Epithelial cell of proximal tubule (primary cell): ENCODE measurements at places on chromosomes 5 and 9.

GRCh38 chr9:9614607-9615006, 998.2 kb downstream of the PTPRD start:
- no peak for DNase-seq

DNA sequence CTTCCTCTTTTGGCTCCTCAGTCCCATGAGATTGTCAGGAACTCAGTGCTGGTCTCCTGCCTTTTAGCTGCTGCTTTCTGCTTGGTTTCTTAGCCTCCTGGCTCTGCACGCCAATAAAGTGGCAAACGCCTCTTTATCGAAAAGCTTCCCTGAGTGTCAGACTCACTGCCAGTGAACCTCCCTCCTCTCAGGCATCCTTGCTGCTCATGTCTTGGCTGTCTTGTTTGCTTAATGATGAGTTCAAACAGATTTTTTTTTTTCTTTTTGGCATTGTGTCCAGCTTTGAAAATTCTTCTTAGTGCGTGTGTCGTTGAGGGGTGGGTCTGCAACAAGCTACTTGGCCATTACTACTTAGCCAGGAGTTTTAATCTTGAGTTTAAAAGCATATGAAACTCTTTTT, 14.9 kb downstream of the RASGRF2 start:
- no peak for DNase-seq

DNA sequence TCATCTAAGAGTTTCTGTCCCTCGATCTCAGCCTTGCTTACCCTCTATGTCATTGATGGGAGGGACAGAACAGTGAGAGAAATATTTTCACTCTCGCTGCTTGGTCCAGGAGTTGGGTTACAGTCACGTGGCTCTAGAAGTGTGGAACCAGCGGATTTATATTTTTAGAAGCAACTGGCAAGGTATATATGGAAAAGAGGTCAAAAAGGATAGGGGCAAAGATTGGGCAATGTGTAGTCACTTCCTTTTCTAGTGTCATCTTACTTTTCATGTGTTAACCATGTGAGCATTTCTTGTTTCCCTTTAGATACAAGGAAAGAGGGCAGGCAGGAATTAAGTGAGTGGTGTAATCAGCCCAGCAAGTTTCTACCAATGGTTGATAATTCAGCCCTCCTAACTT, 111.5 kb upstream of the ZNF366 start:
- DNase-seq = no peak

GRCh38 chr9:16637911-16638310, 232.6 kb downstream of the BNC2 start:
- no peak for DNase-seq

DNA sequence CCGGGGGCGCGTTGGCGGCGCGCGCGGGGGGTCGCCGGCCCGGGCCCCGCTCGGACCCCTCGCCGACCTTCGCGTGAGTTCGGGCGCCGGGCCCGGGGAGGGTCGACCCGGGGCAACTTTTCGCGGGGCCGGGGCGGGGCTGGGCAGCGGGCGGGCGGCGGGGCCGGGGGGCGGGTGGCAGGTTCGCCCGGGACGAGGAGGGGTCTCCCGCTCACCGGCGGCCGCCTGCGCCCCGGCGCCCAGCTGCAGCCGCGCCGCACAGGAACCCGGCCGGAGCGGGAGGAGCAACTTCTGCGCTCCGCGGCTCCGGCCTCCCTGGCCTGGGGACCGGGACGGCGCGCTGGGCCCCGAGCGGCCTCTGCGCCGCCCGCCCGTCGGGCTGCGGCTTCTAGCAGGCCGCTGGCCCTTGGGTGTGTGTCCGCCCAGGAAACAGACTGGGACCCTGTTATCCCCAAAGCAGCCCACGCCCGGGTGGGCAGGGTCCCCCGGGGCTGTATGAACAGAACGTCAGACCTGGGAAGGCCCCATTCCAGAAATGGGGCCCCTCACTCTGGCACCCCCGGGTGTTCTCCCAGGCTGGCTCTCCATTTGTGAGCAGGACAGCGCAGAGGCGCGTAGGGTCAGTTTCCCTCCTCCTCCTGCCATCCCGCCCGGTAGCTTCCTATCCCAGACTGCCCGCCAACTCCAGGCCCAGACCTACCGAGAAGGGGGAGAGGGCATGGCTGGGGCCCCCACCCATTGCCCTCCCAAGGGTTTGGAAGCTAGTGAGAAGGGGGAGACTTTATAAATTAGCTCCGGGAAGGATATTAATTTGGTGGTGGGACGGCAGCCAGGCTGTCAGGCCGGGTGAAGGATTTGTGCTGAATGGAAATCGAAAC, 708 bp downstream of the RXRA start:
- no peak for DNase-seq
